Skeletal muscle cell (primary cell): ENCODE measurements at places on chromosomes 6 and 20.

- DNase-seq: no peak
Observed at GRCh38 chr6:131685266-131685780, 15.9 kb downstream of the OR2A4 start.

GRCh38 chr6:155126727-155127439 lies 131.8 kb downstream of the TIAM2 start:
- DNase-seq: peak; percentile 45

DNA sequence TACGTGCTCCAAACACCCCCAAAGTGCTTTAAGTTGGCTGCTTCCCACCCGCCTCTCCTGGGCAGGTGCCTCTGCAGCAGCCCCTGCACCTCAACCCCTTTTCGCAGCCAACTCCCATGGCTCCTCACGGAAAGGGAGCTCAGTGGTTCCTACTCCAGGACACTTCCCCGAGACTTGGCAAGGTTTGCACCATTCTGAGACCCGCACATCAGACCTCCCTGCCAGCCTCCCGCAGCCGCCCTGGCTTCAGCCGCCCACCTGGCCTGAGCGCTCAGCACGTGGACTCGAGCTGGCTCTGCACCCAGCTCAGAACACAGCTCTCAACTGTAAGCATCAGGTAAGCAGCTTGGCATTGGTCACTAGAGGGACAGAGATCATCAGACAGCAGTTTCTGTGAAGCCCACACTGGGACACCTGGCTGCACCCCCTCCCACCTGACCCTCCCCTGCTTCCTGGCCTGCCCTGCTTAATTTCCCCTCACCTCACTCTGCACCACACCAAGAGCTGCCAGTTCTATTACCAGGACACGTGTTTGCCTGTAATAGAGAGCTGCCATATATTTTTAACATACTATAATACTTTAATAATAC lies 28.5 kb downstream of the GMDS start:
- no peak for DNase-seq

DNA sequence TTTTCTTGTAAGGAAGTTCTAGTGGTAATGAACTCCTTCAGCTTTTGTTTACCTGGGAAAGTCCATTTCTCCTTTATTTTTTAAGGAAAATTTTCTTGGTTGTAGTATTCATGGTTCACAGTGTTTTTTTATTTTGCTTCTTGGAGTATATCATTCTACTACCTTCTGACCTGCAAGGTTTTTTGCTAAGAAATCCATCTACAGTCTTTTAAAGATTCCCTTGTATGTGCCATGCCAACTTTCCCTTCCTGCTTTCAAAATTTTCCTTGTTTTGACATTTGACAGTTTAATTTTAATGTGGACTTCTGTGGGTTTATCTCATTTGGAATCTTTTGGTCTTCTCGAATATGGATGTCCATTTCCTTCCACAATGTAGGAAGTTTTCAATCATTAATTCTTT lies 855.6 kb downstream of the TBC1D32 start:
- DNase-seq: no peak

GRCh38 chr6:36302227-36302976 lies 32.5 kb downstream of the PNPLA1 start:
- peak; percentile 43 for DNase-seq

GRCh38 chr20:37384683-37385174 lies 38.8 kb downstream of the SRC start:
- no peak for DNase-seq

- no peak for DNase-seq
Observed at GRCh38 chr6:49966334-49966733, 2.4 kb upstream of the DEFB114 start.

- no peak for DNase-seq
Observed at GRCh38 chr20:43996240-43996930, 81.7 kb downstream of the TOX2 start.

DNA sequence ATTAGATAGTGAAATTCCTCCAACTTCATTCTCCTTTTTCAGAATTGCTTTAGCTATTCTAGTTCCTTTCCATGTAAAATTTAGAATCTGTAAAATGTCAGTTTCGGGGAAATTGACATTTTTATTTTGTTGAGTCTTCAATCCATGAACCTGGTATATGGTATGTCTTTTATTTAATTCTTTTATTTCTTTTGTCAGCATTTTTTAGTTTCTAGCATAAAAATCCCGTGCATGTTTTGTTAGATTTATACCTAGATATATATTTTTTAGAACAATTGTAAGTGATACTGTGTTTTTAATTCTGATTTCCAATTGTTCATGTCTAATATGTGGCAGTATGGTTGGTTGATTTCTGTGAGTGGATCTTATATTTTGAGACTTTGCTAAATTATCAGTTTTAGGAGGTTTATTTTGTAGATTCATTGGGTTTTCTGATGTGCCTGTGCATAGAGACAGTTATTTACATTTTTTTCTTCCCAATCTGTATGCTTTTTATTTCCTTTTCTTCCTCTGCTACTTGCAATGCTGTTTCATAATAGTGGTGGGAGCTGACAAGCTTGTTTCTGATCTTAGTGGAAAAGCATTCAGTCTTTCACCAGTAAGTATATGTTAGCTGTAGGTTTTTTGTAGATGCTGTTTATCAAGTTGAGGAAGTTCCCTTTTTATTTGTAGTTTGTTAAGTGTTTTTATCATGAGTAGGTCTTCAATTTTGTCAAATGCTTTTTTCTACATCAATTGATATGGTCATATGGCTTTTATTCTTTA lies 13.7 kb downstream of the TAB2 start:
- DNase-seq: peak; percentile 27

DNA sequence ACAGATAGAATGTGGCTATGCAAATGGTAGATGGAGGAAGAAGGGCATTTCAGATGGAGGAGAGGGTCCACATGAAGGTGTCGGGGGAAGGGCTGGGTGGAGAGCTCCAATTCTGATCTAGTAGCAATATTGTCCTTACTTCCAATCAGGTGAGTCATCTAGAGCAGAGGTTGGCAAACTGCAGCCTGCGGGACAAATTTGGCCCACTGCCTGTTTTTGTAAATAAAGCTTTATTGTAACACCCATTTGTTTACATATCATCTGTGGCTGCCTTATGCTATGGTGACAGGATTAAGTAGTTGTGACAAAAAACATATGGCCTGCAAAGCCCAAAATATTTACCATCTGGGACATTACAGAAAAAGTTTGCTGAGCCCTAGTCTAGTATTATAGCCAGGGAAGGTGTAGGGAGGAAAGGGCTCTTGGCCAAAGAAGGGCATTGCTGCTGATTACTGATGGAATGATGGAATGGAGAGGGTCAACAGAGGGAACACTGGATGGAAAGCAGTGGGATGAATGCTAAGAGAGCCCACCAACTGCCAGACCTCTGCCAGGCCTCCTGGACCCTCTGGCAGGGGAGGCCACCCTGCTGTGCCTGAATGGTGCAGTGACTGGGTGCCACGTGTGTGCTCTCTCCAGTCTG lies 79.8 kb downstream of the SLC22A23 start:
- no peak for DNase-seq
